SHP77 (cell line): ENCODE measurements at places on chromosomes 6 and 20.

DNA sequence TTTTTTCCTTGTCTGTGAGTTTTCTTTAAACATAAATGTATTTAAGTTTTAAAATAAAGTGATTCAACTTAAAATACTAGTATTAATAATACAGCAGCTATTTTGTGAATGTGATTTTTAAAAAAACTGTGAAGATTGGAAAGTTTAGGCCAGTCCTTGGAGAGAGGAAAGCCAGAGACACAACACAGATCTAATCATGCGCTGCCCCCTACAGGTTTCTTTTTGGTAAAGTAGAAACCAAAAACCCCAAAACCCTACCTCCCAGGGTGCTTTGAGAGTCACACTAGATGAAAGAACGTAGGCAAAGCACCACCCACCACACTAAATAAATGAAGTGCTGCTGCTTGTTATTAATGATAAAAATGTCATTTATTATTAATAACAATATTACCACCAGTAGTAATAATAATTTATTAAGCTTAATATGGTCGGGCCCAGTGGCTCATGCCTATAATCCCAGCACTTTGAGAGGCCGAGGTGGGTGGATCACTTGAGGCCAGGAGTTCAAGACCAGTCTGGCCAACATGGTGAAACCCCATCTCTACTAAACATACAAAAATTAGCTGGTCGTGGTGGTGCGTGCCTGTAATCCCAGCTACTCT is 33.7 kb downstream of the SLC9A8 start:
- DNase-seq: peak; percentile 53

- DNase-seq: no peak
Measured at GRCh38 chr20:32158943-32159660, 48.4 kb downstream of the PLAGL2 start.

DNA sequence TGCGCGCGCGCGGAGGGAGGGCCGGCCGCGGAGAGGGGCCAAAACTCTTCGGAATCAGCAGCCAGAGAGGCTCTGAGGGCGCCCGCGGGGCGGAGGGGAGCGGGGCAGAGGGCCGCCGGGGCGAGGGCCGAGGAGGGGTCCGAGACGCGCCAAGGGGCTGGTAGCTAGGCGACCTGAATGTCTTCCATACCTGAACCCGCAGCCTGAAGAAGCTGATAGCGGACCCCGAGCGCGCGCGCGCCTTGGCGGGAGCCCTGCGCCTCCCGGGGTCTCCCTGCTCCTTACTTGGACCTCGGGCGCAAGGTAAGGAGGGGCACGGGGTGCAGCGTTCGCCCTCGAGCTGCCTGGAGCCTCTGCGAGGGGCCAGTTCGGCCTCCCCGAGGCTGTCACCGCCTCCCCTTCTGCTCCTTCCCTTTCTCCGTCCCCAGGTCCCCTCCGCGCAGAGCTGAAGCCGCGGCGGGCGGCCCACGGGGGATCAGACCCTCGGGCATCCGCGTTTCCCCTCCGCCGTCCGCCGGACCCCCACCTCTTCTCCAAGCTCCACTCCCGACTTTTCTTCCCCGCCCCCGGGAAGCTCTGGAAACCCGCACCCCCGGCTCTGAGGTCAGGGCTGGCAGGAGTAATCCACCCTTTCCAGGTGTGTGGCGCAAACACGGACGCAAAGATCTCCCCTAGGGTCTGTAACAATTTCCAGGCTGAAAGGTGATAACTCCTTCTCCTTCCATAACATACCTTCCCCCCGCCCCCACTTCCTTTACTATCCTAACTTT is 13.1 kb upstream of the DEK start:
- no peak for DNase-seq

DNA sequence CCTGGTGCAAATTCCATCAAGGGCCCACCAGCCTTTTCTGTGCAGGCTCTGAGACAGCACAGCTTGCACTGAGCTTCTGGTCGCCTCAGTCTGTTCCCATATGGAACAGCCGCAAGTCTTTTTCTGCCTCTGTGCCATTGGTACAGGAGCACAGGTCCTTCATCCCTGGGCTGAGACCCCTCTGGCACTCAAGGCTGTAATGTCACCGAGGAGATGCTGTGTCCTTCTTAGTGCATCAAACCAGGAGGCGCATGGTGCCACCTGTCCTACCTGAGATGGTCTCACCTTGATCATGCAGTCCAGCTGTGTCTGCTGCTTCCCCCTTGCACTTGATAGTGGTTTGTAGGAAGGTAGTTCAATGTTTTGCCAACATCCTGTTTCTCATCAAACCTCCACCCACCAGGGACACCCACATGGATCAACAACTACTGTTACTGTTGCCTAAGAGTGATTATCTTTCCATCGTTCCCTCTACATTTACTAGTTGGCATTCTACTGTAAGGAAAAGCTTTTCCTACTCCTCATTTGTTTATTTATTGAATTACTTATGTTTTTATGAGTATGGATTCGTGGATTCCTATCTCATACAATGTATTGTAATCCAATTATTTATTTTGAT is 29.0 kb downstream of the FAM50B start:
- no peak for DNase-seq

DNA sequence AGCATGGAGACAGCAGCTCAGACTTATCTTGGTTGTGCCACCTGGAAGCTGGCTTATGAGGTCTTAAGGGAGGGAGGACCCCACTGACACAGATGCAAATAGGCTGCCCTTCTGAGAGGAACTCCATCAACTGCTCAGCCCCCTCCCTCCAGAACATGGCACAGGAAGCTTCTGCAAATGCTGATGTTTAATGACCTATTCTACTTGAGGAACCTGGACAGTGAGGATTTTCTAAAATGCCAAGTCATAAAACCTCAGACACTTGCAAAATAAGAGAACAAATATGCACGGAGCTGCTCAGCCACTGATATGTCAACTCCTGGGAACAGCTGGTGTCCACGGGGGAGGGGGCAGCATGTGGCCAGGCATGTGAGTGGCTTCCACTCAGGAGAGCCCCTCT is 3.5 kb downstream of the CST9 start:
- no peak for DNase-seq

GRCh38 chr6:112296122-112296521 is 41.8 kb upstream of the LAMA4 start:
- peak; percentile 6 for DNase-seq

- DNase-seq: no peak
Measured at GRCh38 chr6:66851930-66852329, 1144.9 kb upstream of the EYS start.

GRCh38 chr6:113476937-113477839 is 380.0 kb upstream of the MARCKS start:
- DNase-seq: peak; percentile 66

- DNase-seq: no peak
Measured at GRCh38 chr6:53814353-53814752, 19.5 kb downstream of the LRRC1 start.

GRCh38 chr6:45478240-45478639 is 100.5 kb upstream of the SUPT3H start:
- no peak for DNase-seq

DNA sequence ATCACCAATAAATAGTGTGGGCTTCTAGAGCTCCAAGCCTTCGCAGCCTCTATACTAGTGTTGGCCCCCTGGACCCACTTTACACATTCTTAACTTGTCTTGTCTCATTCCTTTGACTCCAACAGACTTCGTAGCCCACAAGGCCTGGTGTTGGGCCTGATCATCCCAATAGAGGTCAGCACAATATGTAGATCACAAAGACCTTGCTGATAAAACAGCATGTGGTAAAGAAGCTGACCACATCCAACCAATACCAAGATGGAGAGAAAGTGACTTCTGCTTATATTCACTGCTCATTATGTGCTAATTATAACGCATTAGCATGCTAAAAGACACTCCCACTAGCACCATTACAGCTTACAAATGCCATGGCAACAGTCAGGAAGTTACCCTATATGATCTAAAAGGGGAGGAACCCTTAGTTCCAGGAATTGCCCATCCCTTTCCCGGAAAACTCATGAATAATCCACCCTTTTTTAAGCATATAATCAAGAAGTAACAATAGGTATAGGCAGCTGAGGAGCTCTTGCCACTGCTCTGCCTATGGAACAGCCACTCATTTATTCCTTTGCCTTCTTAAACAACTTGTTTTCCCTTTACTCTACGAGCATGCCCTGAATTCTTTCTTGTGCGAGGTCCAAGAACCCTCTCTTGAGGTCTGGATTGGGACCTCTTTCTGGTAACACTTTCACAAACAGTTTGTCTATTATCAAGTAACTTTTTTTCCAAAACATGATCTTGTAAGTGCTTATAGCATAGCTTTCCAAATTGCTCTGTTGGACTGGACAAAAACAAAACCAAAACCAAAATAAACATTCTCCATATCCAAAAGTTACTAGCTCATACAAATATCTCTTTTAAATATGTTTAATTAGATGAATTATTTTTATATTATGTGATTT is 54.6 kb upstream of the ECHDC1 start:
- DNase-seq: no peak

DNA sequence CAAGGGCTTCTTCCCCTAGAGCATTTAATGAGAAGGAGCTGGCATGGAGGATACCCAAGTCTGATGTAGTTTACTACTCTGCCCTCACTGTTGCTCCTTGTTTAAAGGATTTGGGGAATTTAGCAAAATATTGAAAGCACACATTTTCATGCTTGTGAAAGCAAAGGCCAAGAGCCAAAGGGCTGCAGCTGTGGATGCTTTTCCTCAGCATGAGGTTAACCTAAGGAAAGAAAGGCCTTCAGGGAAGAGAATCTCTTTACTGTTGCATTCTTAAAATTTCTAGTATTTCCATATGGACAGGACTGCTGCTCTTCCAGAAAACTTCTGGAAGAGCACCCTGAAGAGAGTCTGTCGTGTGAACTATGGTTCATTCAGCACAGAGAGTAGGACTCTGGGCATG is 45.9 kb upstream of the SASH1 start:
- no peak for DNase-seq

DNA sequence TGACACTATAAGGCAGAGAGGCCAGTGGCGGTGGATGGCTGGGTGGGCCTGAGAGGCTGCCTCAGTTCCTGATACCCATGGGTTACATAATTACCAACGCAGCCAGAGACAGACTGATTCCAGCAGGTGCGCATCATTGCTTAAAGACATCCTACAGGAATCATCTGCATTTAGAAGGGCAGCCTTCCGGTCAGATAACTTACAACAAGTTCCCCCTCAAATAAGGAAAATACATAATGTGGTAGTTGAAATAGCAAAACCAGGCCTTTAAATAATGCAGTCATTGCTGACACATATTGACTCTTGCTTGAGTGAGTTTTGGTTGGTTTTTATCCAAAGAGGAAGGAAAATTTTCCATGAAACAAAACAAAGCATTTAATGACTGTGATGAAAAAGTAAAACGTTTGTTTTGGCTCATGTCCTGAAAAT is 81.9 kb downstream of the SIM1 start:
- DNase-seq: no peak

- no peak for DNase-seq
Measured at GRCh38 chr6:43775535-43775885, 5.5 kb downstream of the VEGFA start.

DNA sequence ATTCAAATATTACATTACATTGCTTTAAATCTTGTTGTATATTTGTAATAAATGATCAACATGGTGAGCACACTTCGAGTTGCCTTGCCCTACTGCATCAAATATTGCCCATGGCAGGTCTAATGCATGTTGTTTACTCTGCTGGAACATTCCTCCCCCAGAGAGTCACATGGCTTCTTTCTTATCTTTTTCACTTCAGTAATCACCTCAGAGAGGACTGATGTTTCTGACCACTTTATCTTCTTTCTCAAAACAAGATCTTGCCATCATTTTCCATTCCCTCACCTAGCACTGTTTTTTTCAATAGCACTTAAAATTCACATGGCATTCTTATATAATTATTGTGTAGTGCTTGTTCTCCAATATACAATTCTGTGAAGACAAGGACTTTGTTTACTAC is 243.5 kb upstream of the THEMIS start:
- no peak for DNase-seq

DNA sequence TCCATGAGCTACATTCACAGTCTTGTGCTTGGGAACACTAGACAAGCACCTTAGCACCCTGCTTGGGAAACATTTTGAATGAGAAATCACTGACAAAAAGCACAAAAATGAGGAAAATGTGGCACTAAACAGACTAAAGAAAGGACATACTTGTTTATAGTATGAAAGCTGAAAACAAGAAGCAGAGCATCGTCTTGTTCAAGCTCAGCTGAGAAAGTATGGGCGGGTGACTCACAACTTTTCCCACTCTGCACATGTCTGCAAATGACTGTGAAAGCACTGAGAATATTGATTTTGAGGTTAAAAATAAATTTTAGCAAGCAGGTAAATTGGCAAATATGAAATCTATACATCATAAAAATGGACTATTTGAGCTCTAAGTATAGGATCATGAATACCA is 725.3 kb downstream of the COL12A1 start:
- DNase-seq: no peak

DNA sequence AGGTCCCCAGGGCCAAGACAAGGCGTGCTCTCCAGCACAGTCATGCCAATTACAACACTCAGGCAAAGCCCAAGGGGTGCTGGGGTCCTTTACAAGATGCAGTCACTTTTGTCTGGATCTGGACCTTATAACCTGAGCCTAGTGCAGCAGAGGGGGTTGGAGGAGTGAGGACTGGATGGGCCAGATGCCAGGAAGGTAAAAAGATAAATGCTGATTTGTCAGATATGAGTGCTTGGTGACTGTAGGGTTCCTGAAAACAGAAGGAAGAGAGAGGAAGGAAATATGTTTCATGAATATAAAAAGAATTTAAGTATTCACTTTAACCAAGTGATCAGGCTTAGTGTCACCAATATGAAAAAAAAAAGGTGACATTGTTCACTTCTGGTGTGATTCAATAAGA is 43.4 kb upstream of the TFAP2A start:
- no peak for DNase-seq

DNA sequence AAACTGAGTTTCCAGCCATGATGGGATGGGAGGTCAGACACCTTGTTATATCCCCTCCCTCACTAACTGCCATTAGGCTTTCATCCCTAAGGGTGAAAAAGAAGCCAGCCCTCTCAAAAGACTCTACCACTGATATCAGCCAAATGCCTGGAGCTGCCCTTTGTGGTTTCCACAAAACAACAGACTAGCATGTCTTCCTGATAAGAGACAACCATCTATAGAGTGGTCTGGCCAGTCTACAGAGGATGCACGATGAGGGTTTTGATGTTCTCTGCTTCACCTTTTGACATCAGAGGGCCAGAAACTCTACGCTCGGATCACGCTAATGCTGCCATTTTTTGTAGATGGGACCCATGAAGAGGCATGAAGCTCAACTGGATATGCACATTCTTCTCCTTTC is 61.7 kb upstream of the ARHGAP18 start:
- DNase-seq: no peak

DNA sequence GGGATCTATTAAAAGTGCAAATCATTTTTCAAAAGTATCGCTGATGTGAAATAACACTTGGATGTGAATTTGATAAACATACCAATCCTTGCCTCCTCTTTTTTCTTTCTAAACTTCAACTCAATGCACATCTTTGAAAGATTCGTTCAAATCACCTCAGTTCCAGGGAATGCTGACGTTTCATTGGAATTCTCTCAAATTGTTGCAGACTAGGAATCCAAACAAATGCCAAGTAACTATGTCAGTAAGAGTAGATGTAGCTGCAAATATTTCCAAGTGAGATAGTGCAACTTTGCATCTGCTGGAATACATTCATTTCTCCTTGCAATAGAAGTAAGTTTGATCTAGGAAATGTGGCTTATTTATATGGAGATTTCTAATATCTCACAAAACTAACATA is 220.7 kb downstream of the FUT9 start:
- no peak for DNase-seq

GRCh38 chr6:69580706-69581105 is 216.1 kb downstream of the LMBRD1 start:
- no peak for DNase-seq

- no peak for DNase-seq
Measured at GRCh38 chr20:24912397-24913075, 36.5 kb upstream of the CST7 start.

- no peak for DNase-seq
Measured at GRCh38 chr6:18748314-18748713, 361.2 kb downstream of the RNF144B start.

GRCh38 chr6:24796616-24797290 is 2.0 kb downstream of the ARMH2 start:
- no peak for DNase-seq
